ENCODE measurements at places on chromosomes 5 and 9. TPM values are rescaled to one million over a fixed set of nuclear protein-coding genes. Genes with fewer than 3 reads are reported as not detected.

- DNase-seq, result no peak
Observed at GRCh38 chr9:82581516-82581915, 481.4 kb downstream of the RASEF start.

STING1 gene
- total RNA-seq, result 14.2 TPM

MYO10 gene
- total RNA-seq, result 28.7 TPM

LCN10 gene
- not detected for total RNA-seq
